ENCODE measurements at places on chromosomes 11 and 22.

DNA sequence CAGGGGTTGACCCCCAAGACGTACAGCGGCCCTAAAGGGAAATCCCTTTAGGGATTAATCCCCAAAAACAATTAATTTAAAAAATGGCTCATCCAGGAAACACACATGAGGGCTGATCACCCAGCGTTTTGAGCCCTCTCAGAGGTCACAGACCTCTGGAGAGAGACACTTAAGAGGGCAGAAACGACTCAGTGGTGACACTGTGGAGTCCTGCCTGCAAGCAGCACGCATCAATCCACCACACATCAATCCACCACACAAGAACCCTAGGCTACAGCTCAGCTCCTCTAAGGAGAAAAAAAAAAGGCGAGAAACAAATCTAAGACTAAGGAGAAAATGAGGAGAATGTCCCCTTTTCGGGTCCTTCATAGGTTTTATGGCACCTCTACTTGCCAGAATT, 12.5 kb upstream of the SELENOH start:
- DNase-seq, result no peak

DNA sequence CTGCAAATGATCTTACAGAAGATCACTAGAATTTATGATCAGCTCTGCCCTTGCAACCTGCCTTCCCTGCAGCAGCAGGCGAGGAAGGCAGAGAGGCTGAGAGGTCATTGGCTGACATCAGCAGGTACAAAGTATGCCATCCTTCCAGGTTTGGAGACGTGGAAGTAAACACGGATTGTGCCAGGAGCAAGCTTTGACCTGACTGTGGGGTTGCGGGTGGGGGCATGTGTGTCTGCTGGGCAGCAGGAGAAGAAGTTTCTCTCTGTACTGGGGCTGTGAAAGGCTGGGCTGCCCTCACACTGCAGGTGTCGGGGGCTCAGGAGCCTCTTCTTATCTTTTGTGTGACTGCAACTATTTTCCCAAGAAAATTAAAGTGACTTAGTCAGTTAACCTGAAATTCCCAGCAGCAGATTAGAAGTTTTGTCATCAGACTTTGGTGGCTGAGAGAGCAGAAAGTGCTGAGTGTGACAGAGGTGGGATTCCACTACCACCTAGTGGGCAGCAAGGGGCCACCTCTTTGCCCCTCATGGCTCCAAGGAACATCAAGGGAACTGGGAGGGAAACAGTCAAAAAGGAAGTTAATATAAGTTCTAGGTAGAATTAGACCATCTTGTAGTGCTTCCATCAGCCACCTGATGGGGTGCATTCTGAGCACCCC, 565.9 kb downstream of the ETS1 start:
- DNase-seq, result no peak

DNA sequence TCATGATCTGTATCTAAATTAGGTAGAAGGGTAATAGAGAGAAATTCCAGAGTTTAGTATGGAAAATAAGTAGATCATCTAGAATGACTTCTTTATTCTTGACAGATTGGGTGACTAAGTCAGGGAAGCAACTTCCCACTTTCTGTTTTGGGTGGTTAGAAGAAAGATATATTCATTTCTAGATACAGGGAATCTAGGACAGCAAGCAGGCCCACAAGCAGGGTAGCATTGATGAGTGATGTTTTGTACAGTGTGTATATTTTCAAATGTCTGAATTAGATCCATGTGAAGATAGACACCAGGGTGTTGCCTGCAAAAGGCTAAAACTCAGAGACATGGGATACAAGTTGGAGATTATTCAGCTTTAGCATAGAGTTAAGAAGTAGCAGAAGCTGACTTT, 674.4 kb downstream of the CNTN5 start:
- DNase-seq, result no peak

GRCh38 chr11:115665175-115665821, 161.1 kb upstream of the CADM1 start:
- DNase-seq, result no peak

DNA sequence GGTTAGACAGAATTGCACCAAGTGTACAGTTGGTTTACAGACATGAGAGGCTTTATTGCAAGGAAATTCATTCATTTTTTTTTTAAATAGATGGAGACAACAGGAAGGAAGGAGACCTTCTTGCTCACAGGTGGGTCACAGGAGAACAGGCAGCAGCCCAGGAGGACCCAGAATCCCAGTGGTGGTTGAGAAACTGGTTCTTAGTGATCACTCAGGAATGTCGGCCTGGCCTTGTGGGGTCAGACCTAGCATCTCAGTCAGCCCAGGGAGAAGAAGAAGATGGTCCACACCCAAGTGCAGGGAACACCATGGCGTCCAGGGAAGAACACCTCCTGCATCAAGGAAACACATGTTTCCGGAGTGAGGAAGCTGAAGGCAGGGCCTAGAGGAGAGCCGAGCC, 849 bp downstream of the KRTAP5-11 start:
- DNase-seq, result no peak
